ENCODE measurements at places on chromosomes 1 and 21.

GRCh38 chr21:19914028-19914427 is 1084.2 kb upstream of the NCAM2 start:
- DNase-seq = no peak

DNA sequence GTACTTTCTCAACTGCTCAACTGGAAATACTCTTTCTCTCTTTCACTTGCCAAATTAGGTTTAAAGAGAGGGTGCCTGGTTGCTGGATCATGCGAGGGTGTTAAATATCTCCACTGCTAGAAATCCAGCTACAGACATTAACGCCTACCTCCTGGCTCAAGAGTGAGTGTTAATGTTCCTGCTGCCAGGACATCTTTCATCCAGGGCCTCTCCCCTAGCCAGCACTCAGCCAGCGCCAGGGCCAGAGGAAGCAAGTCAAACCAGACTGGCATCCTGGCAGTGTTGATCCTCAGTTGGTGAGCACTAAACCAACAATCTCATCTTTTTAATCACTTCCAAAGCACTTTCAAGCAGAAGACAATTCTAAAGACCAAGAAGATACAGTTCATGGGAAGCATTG is 92.9 kb upstream of the BARHL2 start:
- DNase-seq = no peak

DNA sequence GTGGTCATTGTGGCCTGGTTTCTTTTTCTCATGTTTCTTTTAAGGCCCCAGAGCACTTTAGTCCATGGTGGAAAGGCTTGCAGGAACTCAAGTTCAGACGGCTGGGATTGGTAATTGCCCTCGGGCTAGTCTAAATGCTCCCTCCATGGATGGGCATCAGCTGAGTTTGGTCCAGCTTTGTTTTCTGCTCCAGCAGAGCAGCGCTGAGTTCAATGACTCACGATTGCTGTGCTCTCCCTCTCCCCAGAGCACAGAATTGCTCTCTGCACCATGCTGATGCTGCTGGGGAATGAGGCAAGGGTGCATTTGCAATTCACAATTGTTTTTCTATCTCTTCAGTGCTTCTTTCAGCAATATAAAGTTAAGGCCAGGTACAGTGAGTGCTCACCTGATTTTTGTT is 1.8 kb upstream of the OR2T6 start:
- no peak for DNase-seq

DNA sequence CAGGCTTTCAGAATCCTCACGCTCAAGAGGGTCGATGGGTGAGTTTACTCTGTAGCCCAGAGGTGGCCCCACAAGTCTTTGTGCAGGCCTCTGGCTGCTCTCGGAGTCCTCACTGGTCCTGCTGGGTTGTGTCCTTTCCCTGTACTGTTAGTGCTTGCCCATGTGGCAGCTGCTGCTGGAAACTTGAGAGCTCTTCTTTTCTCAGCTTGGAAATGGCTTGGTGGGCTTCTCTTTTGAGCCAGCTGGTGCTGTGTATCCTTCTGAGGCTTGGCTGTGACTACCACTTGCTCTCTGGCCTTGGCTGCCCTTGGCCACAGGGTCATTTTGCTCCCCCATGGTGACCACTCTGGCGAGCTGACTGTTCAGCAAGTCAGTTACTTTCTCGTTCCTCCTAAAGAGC is 82.2 kb upstream of the LMO4 start:
- peak; percentile 57 for DNase-seq

DNA sequence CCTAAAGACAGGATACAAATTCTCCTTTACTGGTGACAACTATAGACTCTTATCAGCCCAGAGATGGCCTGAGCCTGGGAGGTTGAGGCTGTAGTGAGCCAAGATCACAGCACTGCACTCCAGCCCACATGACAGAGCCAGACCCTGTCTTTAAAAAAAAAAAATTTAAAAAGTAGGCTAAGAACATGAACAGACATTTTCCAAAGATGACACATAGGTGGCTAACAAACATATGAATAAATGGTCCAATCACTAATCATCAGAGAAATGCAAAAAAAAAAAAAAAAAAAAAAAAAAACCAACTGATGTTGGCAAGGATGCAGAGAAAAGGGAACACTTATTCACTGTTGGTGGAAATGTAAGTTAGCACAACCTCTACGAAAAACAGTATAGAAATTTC is 65.0 kb downstream of the TOR3A start:
- DNase-seq = no peak

- DNase-seq = no peak
These were observed 1238.4 kb upstream of the NCAM2 start for GRCh38 chr21:19759836-19760235.

DNA sequence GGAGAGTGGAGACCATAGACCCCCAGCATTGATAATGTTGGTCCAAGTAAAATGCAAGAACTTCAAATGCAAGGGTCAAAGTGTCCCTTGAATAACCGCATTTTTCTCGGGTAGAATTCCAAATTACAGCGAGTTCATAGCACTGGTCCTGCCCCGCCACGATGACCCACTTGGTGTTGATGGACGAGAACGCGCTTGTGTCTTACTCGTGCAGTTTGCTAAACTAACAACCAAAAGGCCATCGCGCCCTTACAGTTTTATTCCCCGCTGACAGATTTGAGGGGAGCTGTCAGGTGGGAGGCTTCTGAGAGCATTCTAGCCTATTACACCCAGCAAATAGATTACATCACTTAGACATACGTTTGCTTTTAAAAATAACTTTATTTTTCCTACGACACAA is 17.3 kb upstream of the TSPEAR start:
- no peak for DNase-seq

DNA sequence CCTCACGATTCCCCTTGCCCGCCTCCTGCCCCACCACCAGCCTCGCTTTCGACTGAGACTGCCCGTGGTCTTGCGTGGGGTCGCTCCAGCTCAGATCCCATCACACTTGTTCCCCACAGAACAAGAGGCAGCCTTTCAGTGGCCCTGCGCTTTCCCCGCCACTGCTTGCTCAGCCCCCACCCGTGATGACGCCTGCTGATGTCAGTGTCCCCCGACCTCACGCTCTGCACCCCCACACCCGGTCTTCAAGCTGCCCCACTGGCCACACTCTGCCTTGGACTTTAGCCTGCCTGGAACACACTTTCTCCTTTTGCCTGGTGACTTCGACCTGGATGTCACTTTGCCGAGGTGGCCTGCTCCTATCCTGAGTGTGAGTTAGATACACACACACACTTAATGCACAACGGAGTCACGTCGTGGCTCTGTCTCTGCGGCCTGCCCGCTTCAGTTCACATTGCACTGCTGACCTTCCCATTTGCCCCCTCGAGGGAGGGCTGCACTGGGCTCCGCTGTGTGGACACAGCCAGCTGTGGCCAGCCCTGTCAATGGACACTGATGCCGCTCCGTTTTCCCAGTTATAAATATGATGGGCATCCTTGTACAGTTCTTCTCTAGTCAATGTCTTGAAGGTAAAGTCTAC is 13.0 kb downstream of the AGPAT3 start:
- no peak for DNase-seq

DNA sequence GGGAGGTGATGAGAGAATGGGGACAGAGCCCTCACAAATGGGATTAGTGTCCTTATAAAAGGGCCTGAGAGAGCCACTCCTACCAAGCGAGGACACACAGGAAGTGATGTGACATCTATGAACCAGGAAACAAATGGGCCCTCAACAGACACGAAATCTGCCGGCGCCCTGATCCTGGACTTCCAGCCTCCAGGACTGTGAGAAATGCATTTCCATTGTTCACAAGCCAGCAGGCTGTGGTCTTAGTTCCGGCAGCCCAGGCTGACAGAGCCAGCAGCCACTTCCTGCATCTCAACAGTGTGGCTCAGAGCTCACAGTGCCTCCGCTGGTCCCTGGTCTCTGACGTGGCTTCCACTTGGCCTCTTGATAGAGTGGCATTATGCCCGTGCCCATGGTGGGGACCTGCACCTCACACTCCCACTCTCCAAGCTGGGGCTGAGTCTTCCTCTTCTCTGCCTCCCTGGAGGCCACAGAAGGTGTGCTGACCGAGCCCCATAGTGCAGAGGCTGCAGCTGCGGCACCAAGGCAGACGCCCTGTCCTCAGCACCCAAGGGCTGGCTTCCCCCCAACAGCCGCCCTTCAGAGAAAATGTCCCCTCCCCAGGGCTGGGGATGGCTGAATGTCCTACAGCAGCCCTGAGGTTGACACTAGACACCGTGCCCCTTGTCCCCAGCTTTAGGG is 44.9 kb downstream of the ACOT7 start:
- DNase-seq = peak; percentile 43

DNA sequence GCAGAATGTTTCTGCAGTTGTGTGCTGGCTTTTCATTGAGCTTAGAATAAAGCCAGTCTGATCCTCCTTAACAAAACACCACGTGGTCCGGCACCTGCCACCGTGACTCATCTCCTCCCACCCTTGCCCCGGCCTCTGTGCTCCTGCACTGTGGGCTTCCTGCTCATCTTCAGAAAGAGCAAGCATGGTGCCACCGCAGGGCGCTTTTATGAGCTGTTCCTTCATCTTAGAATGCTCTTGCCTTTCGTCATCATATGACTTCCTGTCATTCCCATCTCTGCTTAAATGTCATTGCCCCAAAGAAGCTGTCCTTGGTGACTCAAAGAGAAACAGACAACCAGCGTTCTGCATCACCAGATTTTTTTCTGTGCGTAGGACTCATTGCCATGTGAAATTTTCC is 117.8 kb downstream of the HHAT start:
- DNase-seq = no peak

DNA sequence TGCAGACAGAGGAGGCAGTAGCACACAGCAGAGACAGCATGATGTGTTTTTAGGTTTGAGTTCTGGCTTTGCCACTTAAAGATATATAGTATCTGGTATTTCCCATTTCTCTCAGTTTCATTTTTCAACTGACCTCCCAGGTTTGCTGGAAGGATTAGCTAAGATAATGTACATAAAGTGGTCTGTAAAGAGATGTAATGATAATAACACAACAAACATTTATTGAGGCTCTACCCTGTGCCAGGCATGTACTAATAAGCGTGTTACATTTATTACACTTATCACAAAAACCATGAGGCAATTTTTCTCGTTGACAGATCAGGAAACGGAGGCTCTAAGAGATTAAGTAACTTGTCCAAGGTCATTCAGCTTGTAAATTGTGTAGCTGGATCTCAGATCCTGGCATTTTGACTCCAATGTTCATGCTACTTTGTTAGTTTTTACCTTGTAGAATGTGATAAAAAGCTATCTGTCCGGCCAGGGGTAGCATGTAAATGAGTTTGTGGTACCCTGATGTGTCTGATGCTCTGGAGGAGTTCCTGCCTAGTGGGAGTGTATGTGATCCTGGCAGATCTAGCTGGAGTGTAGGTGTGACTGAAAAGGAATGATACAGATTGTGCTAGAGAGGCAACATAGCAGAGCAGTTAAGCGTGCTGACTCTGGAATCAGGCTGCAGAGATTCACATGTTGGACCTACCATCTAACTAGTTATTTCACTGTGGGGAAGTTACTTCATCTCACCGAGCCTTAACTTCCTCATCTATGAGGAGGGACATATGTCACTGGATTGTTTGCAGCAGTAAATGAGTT is 146.6 kb downstream of the VPS13D start:
- DNase-seq = no peak

GRCh38 chr1:224454402-224455055 is 19.9 kb upstream of the WDR26 start:
- DNase-seq = no peak

- no peak for DNase-seq
These were observed 44.0 kb downstream of the ZBTB17 start for GRCh38 chr1:15931884-15932283.

- DNase-seq = no peak
These were observed 2.0 kb downstream of the FOXE3 start for GRCh38 chr1:47418122-47418521.

GRCh38 chr1:53574621-53575020 is 115.4 kb downstream of the DMRTB1 start:
- peak; percentile 19 for DNase-seq

DNA sequence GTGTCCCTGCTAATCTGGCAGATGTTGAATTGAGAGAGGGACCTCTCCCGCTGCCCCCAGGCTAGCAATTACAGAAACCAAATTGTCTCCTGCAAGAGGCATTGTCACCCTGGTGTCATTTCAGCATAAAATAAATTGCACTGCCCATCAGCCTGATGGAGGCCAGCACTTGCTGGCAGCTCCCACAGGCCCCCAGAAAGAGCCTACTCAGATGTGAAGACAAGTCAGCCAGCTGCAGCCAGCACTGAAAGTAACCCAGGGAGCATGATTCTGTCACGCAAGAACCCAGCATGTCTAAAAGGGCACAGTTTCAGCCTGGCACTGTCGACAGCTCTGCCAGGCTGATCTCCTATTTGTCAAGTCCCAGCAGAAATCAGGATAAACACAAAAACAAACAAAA is 110.3 kb upstream of the CTTNBP2NL start:
- DNase-seq = no peak

DNA sequence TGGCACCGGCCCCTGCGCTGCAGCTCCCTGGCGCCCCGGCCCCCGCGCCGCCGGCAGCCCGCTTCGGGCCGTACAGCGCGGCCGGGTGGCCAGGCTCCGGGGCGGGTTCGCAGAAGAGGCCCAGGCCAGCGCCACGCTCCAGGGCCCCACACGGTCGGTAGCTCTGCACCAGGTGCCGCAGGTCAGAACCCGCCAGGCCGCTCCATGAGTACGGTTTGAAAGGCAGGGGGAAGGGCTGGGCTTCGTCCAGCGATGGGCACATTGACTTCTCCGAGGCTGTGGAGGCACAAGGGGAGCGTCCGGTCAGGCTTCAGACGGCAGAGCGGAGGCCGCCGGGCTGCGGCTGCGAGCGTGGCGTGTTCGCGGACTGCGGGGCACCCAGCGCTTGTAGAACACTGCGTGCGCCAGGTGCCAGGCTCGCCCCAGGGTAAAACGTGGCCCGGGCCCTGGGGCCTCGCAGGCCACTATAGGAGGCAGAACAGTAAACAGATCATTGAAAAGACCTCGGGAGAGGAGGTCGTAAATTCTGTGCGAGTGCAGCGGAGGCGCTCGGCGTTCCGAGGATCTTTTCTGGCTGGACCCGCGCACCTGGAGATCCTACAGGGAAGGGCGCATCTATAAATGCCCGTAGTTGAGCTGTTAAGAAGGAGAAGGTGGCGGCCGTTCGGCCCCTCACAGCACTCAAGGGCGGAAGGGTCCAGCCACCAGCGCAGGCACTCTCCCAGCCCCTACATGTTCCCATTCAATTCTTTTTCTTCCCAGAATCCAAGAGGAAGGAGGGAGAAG is 5.7 kb downstream of the GFI1 start:
- DNase-seq = no peak

DNA sequence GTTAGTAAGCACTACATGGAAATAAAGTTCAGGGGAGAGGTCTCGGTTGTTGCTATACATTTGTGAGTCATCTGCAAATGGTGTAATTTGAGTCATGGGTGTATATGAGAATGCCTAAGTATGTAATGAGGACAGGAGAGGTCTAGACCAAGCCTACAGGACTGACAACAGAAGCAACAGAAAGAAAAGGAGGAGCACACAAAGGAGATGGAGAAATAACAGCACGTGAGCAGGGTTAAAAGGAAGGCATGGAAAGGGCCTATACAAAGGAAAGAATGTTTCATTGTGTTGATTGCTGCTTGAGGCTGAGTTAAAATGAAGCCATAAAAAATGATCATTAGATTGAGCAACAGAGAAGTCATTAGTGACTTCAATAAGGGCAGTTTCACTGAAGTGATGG is 28.0 kb upstream of the PRKAA2 start:
- DNase-seq = no peak

- no peak for DNase-seq
These were observed 23.9 kb upstream of the KIF1B start for GRCh38 chr1:10186331-10187025.

Data from right hindlimb (tissue), 1 donor.